ENCODE measurements at places on chromosomes 5 and 9.

DNA sequence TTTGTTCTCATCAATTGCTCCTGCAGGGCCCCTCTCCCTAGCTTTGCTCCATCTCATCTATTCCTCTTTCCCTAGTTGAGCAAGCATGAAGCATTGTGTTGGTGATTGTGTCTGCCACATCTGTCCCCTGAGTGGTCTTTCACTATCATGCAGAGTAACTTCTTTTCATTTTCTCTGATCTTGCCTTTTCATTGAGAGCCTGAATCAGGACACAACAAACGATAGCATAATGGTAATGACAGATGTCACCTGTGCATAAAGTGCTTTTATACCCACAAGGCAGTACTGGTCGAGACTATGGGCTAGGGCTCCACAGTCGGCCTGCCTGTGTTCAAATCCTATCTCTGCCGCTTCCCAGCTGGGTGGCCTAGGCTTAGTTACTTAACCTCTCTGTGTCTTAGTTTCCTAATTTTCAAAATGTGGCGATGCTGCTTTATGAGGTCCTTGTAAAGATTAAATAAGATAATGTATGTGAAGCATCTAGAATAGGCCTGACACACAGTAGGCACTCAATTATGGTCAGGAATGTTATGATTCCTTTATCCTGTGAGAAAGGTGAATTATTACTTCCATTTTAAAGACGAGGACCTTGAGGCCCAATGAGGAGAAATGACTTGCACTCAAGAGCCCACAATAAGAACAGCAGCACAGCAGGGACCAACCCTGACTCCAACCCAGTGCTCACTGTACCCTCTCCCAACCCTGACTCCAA, 137.1 kb upstream of the ZNF618 start:
- DNase-seq, result no peak

DNA sequence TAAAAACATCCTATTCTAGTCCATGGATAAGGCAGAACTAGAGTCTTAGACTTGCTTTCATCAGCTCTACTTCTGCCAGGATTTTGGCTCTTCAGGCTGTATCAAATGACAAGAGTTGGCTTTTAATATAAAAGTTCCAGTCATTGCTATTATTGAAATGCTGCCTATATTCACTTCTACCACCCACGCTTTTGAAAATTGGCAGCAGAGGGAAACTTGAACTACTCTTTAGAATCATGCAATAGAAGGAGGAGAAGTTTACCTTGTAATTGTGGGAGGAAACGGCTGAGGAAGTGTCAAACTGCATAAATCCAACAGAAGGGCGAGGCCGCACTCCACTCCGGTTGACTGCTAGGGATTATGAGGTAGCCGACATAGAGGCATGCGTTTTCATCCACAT, 122.6 kb upstream of the BASP1 start:
- DNase-seq, result no peak

DNA sequence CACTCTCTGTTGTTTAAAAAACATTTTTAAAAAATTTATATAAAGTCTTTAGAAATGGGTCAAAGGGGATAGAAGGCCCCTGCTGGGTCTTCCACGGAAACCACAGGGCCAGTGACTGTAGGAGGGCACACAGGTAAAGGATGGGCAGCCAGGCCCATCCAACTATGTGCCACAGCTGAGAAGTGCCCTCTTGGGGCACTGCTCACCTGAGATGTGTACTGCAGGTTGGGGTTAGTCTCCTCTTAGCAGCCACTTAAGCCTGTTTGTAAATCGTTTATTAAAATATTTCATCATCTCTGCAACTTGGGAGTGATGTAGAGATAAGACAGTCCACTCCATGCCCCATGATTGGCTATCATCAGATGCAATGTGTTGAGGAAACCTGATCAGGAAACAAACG, 222.4 kb downstream of the DIRAS2 start:
- no peak for DNase-seq

DNA sequence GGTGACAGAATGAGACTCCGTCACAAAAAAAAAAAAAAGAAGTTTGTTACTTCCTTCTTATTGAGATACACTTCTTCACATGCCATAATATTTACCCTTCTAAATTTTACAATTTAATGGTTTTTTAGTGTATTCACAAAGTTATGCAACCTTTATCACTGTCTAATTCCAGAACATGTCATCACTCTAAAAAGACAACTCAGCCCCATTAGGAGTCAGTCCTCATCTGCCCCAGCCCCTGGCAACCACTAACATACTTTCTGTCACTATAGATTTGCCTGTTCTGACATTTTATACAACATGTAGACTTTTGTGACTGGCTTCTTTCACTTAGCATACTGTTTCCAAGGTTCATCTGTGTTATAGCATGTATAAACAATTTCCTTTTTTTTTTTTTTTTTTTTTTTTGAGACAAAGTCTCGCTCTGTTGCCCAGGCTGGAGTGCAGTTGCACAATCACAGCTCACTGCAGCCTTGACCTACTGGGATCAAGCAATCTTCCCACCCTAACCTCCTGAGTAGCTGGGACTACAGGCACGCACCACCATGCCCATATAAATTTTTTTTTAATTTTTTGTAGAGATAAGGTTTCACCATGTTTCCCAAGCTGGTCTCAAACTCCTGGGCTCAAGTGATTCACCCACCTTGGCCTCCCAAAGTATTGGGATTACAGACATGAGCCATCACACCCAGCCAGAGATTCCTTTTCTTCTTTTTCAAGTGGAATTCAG, 18.0 kb downstream of the AQP3 start:
- no peak for DNase-seq

DNA sequence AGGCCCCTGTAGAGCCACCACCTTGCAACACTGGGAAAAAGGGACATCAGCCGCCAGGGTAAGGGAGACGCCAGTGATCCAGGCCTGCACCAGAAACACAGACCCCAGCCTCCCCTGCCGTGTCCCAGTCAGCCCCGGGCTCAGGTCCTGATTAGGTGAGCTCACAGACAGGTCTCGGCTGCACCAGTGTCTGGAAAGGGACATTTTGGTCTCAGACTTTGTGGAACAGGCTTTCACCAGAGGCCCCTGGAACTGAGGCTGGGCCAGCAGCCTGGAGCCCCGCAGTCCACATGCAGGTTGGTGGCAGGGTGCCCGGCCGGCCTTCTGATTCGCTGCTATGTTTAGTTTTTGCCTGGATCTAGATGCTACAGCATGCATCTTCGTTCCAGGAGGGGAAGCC, 369.0 kb upstream of the IRX4 start:
- no peak for DNase-seq

DNA sequence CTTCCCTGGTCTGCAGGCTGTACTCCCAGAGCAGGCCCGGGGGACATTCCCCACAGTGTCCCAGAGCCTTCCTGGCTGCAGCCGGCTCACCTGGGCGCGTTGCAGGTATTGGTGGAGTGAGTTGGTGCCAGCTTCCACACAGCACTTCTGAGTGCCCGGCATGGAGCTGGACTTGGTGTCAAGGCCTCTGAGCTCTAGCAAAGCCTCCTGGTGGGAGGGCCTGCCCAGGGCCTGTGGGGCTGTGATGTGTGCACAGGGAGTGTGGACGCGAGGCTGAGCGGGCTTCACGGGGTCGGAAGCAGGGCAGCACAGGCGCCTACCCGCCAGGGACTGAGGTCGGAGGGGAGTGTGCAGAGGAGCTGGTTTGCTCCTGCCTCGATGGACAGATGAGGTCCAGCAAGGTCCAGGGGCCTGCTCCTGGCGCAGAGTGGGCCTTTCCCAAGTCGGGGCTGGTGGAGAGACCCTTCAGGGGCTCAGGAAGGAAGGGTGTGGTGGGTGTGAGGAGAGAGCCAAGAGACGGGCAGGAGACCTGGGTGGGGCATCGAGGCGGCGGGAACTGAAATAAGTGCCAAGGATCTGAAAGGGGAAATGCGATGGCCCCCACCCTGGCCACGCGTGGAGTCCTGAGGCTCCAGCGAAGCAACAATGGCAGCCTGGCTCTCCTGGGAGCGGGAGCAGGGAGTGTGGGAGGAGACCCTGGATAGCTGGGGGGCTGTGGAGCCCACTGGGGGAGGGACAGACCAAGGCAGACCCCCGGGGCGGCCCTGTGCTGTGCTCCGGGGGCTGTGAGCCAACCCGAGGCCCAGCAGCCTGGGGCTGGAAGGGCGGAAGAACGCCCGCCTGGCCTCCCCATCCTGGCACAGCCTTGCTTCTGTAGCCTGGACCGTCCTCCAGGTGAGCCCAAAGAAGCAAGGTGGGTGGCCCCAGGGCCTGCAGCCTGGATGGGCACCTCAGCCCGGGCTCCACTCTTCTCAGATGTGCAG, 78.4 kb downstream of the RXRA start:
- no peak for DNase-seq

GRCh38 chr9:101536938-101537337, 3.3 kb downstream of the RNF20 start:
- no peak for DNase-seq

DNA sequence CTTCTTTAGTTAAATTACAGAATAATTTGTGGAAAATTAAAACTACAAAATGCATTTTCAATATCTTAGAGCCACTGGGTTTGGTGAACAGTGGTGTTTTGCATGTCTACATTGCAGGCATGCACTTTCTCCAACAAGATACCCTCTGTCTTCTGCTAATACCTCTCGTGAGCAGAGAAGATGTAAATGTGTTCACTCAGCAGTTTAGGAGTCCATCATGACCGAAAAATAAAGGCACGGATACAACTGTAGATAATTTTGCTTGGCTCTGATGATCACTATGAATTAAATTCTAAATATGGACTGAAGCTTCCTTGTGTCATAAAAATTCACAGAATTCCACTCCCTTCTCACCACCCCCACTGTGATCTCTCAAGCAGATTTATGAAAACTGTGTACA, 313.8 kb downstream of the GLIS3 start:
- no peak for DNase-seq

- no peak for DNase-seq
These were observed 257.1 kb downstream of the FBXL7 start for GRCh38 chr5:15757103-15757502.

Measured in uterus (tissue), 4 donors.